Fibroblast of skin of right biceps (primary cell): ENCODE measurements at places on chromosomes 3 and 15.

DNA sequence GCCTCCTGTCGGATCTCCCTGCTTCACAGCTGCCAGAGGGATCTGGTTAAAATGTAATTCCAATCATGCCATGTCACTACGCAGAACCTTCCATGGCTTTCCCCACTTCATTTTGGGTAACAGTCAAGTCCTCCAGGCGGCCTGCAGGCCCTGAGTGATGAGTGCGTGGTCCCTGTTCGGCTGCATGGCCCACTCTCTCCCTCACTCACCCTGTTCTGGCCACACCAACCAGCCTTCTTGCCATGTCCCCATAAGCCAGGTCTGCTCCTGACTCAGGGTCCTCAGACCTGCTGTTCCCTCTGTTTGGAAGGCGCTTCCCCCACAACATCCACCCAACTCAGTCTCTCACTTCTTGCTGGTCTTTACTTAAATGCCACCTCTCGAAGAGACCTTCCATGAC lies 41.6 kb upstream of the LINGO1 start:
- DNase-seq = no peak

DNA sequence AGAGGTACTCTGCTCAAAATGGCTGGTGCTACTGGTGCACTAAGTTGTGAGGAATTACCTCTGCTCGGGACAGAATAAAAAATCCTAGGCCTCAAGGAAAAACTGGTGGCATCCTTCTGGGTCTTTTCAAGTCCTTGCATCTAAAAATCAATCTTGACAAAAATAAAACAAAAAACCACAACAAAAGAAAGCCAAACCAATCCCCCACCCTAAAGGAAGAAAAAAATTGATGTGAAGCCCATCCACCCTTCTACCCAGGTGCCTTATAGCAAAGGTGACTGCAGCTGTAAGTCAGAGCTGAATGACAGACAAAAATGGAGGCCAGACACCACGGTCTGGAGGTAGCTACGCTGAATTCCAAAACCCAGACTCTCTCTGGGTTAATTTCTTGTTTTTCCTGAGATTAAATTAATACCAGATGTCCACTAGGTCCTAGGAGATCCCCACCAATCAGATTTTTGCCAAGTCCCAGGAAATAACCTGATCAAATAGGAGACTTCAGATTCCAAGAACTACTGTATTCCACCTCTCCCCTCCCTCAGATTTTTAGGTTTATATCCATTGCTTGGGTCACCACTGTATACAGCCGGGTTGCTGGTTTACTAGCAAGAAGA lies 33.5 kb downstream of the ABCC5 start:
- DNase-seq = peak; percentile 32

DNA sequence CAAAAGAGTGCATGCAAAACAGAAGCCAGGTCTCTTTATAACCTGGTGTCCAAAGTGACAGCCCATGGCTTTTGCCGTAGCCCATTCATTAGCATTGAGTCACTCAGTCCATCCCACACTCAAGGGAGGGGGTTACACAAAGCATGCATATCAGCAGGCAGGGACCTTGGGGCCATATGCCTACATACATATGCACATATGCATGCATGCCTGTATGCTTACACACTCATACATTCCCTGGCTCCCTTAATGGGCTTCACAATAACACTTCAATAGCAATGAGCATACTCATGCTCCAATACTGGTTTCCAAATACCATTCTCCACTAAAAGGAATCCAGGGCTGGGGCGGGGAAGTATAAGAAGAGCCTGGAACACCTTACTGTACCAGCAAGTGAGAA lies 22.0 kb downstream of the TRPM1 start:
- peak; percentile 94 for DNase-seq

DNA sequence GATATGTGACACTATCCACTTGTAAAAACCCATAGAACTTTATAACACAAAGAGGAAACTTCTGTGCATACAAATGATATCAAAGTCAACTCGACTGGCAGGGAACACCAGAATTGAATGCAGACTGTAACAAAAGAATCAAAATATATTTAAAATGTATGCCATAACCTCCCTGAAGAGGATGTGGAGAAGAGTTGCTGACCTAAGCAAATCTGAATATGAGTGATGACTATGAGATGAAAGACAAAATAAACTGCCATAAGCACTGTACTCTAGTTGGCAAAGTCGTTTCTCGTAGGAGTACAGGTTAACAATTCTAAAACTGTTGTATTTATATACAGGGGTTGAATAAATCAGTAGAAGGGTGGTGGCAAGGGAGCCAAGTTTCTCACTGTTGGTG lies 482.1 kb downstream of the OCA2 start:
- no peak for DNase-seq

DNA sequence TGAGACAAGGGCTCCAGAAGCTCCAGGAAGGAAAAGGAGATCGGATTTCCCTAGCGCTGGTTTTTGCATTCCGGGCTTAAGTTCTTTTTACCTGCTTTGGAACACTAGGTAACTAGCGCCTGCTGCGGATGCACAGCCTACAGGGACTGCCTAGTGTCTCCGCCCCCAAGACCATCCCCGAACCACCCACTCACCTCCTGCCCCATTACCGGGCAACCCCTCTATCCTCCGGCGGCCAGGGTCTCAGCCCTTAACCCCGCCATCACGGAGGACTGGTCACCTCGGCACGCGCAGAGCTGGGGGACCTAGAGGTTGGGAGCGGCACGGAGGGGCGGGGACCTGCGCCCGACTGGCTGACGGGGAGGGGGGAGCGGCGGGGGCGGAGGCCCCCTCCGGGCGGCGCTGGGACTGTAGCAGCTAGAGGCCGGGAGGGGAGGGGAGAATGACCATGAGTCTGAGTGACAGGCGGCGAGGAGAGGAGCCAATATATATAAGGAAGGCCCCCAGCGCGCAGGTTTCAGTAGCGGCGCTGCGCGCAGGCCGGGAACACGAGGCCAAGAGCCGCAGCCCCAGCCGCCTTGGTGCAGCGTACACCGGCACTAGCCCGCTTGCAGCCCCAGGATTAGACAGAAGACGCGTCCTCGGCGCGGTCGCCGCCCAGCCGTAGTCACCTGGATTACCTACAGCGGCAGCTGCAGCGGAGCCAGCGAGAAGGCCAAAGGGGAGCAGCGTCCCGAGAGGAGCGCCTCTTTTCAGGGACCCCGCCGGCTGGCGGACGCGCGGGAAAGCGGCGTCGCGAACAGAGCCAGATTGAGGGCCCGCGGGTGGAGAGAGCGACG lies at the start of gene DLL4:
TSS of gene DLL4 (plus strand) at position 520 of the 839 bp plus-strand sequence. CDS start 329 bp downstream, outside the sequence.
- peak; percentile 26 for DNase-seq

- no peak for DNase-seq
Observed at GRCh38 chr3:189507856-189508255, 123.3 kb upstream of the TP63 start.
